Neural progenitor cell (in vitro differentiated cells): ENCODE measurements at places on chromosomes 12 and 14.

DNA sequence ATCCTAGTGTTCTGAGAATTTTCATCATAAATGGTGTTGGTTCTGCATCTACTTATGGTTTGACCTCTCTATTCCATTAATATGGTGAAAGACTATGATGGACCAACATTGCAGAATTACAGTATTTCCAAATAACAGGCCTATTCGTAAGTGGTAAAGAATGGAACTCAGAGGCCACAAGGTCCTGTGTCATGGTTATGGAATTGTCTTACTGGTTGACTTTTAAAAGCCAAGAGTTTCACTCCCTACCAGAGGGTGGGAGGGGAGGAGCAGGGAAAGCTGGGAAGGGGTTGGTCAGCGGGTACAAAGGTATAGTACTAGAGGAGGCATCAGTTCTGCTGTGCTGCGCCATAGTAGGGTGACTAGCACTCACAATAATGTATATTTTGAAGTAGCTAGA is 153.4 kb downstream of the TMEM132D start:
- DNase-seq = no peak

DNA sequence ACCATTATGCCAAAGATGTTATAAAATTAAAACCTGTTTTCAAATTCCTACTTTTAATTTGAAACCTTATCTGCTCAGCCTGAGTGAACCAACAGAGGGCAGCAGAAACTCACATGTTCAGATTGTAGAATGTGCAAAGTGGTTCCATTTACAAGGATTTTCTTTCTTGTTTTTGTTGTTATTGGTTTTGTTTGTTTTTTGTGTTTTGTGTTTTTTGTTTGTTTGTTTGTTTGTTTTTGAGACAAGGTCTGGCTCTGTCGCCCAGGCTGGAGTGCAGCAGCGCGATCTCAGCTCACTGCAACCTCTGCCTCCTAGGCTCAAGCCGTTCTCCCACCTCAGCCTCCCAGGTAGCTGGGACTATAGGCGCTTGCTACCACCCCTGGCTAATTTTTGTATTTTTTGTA is 22.8 kb upstream of the GARIN2 start:
- peak; percentile 59 for DNase-seq

- DNase-seq = no peak
Measured at GRCh38 chr12:124613151-124613585, 45.8 kb upstream of the NCOR2 start.

DNA sequence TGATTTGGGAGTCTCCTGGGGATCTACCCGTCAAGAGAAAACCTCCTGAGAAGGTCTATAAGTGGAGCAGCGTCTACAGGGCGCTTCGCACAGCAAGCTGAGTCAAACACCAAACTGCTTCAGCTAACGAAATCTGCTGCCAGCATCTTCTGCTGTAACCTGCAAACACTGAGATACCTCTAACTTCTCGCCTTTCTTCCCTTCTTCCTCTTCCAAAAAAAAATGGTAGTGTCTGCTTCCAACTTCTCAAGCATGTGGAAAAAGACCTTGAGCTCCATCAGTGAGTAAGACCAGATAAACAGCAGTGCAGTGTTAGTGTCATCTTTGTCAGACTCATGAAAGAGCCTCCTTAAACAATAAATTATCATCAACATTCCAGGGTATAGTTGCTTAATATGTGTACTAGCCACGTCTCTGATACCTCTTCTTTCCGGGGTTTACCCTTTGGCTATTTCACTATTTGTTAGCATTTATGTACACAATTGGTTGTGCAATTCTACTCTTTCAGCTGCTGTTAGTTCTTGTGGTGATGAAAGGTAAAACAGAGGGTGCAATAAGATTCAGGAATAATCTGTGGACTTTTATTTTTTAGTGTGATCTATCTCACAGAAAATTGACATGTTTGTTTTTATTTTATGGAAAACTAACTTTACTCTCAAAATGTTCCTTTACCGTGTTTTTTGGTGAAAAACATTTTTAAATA is 81.6 kb downstream of the LLPH start:
- DNase-seq = no peak

DNA sequence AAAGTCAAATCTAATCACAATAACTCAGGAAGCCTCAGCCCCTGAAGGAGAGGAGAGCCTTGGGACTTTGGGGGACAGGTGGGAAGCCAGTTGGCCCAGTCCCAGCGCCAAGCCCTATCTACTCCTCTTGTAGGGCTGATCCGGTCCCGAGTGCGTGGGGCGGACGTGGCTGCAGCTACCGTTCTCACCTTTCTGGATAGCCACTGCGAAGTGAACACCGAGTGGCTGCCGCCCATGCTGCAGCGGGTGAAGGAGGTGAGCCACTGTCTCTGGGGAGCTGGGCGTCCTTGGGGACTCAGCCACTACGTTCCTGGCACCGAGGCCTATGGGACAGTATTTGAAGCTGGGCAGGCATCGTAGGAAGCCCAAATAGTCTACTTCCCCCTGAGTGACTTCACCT is 68.4 kb downstream of the GALNT16 start:
- no peak for DNase-seq

DNA sequence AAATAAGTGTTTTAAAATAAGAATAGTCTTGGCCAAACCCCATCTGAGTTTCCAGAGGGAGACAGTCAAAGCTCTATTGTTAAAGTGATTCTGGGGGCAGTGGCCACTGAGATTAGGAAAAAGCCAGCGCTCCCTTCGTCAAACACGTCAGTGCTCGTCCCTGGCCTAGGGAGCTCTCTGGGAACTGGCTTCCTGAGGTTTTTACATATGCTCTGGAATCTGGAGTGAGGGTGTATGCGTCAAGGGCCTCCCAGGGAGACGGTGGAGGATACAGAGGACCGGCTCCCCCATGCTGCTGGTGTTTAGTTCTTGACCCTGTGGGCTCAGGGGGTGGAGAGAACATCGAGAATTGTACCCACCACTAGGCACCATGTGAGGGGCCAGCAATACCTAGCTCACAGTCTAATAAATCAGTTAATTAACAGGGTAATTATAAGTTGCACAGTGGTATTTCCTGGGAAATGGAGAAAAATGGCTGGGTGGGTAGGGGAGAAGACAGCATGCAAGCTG is 87.0 kb downstream of the SLC25A47 start:
- DNase-seq = peak; percentile 49

DNA sequence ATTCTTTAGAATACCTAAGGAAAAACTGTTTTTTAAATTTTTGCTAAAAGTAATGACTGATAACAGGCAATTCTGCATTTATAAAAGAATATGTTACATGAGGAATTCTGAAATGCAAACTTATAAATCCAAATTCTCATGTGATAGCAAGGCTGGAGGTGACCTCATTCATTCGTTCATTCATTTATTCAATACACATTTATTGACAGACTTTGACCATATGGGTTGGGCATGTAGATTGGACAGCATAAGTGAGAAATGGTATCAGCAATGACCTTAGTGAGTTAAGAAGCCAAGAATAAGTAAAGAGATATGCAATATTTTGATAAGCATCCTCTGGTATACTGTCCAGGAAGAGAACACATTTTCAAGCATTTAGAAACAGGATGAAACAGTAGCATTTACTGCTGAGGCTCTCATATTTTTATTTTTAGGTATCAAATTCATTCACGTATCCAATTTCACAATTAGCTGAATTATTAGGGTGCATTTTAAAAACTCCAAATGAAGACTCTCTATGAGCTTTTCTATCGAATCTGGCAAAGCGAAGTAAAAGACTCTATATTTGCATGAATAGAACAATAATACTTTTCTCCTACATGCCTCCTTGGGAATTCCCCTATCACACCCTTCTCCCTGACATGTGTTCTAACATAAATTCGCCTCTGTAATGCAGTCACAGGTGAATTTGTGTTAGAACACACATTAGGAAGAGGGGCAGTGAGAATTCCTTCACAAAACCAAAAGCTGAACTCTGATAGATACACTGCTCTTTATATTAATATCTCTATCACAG is 49.9 kb downstream of the PEBP1 start:
- DNase-seq = no peak

- no peak for DNase-seq
Measured at GRCh38 chr14:34489324-34489723, 27.3 kb upstream of the SPTSSA start.

GRCh38 chr14:28151926-28152325 is 614.7 kb upstream of the FOXG1 start:
- no peak for DNase-seq

DNA sequence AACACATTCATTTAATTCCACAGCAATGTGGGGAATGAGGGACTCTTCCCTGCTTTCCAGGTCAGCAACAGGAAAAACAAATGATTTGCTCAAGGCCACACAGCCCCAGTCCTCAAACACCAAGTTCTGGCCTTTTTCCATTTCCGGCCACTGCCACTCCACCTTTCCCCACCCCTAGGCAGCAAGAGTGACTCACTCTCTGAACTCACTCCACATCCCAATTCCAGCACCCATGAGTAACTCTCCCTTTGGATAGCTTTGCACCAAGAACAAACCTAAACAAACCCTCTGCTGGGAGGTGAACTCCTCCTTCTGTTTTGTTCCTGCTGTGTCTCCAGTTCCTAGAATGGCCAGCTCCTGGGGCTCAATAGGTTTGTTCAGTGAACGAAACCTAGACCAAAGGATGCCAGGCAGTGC is 30.4 kb upstream of the PLEKHG6 start:
- no peak for DNase-seq

- no peak for DNase-seq
Measured at GRCh38 chr12:88833641-88834116, 253.4 kb upstream of the KITLG start.

DNA sequence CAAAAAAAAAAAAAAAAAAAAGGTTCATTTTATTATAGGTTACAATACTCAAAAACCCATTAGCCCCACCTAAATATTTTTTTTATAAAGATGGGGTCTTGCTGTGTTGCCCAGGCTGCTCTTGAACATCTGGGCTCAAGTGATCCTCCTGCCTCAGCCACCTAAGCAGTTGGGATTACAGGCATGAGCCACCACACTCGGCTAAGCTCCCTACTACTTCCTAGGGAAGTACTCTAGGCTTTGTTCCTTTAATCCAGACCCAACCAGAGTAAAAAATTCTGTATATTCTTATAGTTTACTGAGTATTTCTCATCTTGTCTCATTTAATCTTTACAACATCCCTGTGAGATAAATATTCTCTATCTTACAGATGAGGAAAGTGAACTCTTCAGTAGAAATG is 50.7 kb downstream of the RBMS2 start:
- no peak for DNase-seq

DNA sequence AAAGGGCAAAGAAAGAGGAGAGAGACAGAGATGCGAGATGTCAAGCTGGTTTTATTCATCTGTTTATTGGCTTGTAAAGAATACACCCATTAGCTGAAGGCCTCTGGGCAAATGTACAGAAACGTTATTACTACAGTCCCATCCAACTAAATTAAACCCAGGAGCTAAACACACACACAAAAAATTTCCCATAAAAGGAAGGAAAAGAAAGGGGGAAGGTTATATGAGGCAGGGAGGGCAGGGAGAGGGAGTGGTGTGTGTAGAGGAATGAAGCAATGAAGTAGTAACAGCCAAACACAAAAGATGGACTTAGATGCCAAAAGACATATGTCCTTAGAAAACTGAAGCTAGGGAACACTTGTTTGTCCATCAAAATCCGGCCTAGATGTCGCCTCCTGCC is 3.1 kb upstream of the MFAP5 start:
- DNase-seq = no peak

DNA sequence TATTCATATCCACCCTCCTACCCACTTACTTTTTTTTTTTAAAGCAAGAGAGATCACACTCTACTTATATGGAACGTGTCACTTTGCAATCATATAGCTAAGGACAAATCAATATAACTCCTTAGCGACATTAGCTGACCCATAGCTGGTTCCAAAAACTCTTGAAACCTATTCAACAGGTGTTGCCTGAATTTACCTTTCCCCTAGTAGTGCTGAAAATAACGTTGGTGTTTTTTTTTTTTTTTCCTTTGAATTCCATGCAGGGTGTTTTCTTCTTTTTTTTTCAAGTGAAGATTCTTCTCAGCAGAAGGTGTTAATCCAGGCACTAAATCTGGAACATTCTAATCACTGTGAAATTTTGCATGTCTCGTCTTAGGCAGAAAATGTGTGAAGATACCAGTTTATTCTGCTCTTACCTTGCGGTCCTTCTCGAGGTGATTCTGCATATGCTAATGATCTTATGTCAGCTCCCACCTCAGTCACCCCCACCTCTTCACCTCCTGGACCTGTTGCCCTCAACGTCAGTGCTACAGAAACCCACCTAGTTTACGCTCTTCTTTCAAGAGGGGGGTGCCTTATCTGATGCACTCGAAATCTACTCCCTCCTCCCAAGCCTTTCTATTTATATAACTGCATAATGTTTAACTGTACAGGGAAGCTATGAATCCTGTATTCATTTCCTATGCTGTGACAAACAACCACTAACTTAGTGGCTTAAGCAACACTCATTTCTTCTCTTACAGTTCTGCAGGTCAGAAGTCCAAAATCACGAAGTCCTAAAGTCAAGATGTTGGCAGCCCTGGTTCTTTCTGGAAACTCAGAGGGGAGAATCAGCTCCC is 7.1 kb upstream of the VPS37B start:
- DNase-seq = no peak

GRCh38 chr12:88865537-88865936 is 285.3 kb upstream of the KITLG start:
- no peak for DNase-seq

GRCh38 chr14:104316121-104316722 is 177.8 kb downstream of the KIF26A start:
- no peak for DNase-seq

DNA sequence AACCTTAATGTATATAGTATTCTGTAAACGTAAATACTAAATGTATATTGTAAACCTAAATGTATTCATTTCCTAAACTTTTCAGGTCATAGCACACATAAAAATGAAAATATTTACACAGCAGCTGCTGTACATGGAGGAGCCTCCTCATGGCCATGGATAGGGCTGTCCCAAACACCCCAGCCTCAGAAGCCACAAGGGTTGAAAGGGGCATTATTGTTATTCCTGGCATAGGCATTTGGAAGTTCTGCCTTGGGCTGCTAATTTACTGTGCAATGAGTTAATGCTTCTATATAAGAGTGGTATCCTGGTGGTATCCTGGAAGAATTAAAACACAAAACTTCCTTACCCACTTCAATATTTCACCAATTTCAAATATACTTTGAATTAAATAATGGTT is 159.4 kb downstream of the SLC5A8 start:
- DNase-seq = no peak
